ENCODE measurements at places on chromosomes 4 and X.

- DNase-seq, result no peak
Measured at GRCh38 chr4:185836241-185837084, 24.5 kb upstream of the SORBS2 start.

- DNase-seq, result no peak
Measured at GRCh38 chr4:141711211-141711610, 74.8 kb downstream of the IL15 start.

DNA sequence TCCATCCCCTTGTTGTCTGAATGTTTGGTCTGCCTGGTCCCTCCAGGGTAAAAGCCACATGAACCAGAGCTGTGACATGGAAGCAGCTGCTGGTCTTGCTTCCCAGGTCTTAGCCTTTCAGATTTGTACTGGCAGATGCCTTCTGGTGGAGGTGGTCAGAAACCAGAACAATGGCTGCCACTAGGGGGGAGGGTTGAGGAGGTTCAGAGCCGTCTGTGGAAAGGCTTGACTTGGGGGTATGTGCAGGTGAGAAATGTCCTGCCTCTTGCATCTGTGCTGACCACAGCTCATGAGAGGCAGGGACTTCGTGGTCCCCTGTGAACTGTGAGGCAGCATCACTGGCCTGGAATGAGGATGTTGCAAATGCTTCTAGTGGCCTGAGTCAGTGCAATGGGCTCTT, 144.2 kb upstream of the WDR1 start:
- no peak for DNase-seq

GRCh38 chrX:148661035-148661434, 160.6 kb downstream of the AFF2 start:
- no peak for DNase-seq

- no peak for DNase-seq
Measured at GRCh38 chr4:174157106-174157607, 126.3 kb downstream of the FBXO8 start.

DNA sequence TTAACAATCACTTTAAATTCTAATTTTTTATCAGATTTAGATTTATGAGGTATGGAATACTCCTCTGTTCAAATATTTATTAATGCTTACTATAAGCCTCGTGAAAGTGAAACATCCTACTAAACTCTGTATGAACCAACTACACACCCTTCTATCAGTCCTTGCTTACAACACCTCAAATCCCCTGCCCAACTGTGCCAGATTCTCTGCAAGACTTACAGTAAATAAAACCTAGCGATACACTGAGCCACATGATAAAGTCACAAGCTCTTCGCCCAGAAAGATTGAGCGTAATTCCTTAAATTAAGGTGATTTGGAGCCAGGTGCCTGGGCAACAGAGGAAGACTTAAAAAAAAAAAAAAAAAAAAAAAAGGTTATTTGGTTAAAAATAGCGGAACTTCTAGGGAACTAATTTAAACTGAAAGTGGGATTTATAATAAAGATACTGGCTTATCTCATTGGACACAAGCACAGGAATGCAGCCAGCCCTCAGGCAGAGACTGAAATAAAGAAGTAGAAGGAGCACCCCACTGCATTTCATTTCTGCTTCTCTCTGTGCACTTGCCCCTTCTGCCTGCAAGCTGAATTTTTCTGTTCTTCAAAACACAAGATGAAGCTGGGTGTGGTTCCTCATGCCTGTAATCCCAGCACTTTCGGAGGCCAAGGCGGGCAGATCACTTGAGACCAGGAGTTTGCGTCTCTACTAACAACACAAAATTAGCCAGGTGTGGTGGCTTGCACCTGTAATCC, 17.5 kb upstream of the C4orf36 start:
- no peak for DNase-seq

GRCh38 chr4:159383562-159383931, 280.7 kb downstream of the RAPGEF2 start:
- DNase-seq, result no peak

All from cortex of kidney (tissue), 1 donor.